ENCODE measurements at places on chromosomes 7 and 10.

DNA sequence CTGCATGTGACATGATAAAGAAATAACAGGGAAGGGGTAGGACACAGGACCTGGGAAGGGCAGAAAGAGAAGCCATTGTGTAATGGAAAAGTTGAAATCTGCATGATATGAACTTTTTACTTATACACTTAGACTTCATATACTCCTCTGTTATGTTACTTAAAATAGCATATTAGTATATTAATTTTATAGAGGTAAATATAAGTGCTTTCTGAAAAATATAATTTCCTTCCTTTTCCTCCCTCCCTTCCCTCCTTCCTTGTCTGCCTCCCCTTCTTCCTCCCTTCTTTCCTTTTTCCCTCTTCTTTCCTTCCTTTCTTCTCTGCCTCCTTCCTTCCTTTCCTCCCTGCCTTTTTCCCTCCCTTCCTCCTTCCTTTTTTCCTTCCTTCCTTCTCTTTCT lies 363.7 kb downstream of the CALN1 start:
- DNase-seq: no peak

DNA sequence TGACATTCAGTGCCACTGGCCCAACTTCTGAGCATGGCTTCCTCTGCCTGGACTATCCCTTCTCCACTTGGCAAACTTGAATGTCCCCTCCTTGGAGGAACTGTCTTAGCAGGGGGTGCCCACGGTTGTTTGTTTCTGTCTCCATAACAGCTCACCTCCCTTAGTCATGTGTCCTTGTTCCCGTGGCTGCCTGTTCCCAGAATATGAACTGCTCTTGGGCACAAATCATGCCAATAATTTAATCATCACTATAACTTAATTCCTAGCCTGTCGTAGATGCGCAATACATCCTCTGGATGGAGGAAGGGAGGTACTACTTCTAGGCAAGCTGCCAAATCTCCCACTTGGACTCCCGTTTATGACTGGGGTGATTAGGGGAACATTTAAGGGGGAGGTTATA lies 173.1 kb downstream of the MYOF start:
- DNase-seq: no peak

GRCh38 chr10:132988988-132989387 lies 46.6 kb upstream of the CFAP46 start:
- no peak for DNase-seq

- no peak for DNase-seq
Measured at GRCh38 chr10:105514106-105514505, 873.0 kb downstream of the SORCS3 start.

- DNase-seq: no peak
Measured at GRCh38 chr10:107614939-107615685, 450.6 kb upstream of the SORCS1 start.

- no peak for DNase-seq
Measured at GRCh38 chr10:101241840-101242707, 12.8 kb upstream of the LBX1 start.

DNA sequence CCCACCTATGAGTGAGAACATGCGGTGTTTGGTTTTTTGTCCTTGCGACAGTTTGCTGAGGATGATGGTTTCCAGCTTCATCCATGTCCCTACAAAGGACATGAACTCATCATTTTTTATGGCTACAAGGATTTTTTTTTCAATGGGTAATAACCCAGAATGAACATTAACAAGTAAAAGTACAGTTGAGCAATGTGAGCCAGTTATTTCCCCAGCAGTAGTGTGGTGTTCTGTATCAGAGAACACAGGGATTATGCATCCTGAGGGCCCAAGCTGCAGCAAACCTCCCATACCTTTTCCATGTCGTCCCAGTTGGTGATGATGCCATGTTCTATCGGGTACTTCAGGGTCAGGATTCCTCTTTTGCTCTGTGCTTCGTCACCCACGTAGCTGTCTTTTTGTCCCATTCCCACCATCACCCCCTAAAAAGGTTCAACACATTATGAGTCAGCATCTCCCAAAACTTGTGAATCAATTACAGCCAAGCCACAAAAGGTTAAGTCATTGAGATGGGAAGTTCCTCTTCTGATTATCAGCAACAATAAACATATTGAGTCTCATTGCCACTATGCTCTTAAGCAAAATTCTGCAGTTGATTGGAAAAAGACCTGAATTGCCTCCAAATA lies 5.5 kb downstream of the ACTA2 start:
- no peak for DNase-seq

GRCh38 chr7:136953386-136953785 lies 84.9 kb downstream of the CHRM2 start:
- DNase-seq: no peak

GRCh38 chr7:121102619-121103018 lies 114.1 kb downstream of the CPED1 start:
- DNase-seq: no peak

DNA sequence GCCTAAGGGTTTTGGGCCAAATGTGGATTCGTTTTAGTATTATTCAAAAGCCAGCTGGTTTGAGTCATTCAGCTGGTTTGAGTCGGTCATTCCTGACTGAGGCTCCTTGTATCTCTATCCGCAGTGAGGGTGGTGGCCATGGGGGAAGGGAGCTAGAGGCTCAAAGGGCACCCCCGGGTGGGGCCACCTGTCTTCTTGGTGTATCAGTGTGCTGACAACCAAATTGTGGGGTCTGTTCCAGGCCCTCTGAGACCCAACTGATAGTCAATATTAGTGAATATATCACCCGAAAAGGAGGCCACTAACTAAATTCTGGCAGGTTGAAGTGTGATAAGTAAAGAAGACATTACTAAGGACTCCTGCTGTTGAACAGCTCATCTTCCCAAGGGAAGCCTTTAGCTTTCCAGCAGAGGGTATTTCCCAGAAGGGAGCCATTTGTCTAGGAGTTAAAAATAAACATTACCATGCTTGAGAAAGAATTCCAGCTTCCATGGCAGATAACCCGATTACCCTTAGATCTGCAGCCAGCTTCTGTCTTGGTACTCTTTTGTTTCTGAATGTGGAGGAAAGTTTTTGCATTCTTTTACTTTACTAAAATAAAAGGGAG lies 29.9 kb upstream of the DDX50 start:
- no peak for DNase-seq

- DNase-seq: no peak
Measured at GRCh38 chr7:48083114-48083830, 5.8 kb upstream of the UPP1 start.

DNA sequence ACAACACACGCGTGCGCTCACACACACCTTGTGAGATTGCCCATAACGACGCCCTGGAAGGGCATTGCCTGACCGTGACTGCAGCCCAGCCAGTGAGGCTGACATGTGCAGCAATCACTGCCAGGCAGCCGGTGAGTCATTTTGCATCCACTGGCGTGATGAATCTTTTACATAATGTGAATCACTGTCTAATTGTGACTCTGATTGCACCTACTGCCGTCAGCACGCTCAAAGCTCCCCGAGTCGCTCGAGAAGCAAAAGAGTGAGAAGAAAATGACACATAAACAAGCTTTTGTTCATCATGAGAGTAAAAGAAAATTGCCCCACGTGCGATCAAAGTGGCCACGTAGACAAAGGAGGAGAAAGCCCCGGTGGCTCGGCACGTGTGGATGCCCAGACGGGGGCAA lies 117.4 kb upstream of the PFKP start:
- no peak for DNase-seq

DNA sequence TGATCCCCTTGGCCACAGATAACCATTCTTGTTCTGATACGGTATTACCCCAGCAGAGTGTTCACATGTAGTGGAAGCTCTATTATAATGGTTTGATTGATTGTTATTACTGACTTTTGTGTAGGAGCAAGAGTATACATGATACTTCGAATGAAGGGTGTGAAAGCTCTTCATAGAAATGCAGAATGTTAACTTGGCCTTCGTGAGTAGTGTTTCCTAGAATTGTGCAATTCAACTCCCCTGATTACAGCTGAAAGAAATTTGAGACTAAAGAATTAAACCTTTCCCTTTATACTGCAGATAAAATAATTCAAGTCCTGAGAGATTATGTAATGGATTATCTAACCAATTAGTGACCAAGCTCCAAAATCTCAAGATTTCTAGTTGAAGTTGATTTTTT lies 38.2 kb downstream of the MKLN1 start:
- DNase-seq: no peak

DNA sequence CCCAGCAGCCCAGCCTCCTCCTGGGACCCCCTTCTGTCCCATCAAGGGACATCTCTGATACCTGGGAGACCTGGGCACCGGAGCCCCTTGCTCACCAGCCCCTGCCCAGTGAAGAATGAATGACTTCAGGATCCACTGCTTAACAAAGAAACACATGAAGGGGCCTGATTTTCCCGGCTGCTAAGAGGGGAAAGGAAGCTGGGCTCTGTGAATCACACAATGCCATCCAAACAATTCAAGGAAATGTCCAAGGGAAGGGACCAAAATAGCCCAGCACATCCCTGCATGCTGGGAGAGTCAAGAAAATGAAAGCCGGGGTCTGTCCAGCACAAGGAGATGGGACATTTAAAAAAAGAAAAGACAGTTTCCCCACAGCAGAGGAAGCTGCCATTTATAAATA lies 128.7 kb upstream of the JCAD start:
- no peak for DNase-seq

DNA sequence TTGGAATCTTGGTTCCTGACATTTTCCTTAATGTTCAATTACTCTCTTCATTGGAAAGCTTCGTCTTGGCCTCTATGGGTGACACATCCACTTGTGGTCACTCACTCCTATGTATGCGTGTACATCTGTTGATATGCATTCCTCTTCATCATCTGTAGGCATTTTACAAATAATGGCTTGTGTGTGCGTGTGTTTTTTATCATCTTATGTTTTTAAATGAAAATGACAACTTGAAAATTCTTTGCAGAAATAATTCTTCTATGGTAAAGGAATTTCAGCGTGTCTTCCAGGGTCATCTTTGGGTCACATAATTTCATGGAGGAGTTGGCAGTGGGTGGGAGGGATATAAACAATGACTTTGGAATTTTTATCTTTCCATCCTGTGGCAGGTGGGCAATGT lies 925.1 kb downstream of the LRMDA start:
- DNase-seq: no peak

- DNase-seq: no peak
Measured at GRCh38 chr7:120412139-120413050, 139.4 kb downstream of the KCND2 start.

Measured in tibial artery (tissue), 4 donors.